A549 treated with AZD2906 at 1 μM for 4 hours (cell line): ENCODE measurements at places on chromosomes 7 and 10. TPM values are rescaled to one million over a fixed set of nuclear protein-coding genes. Genes with fewer than 3 reads are reported as not detected.

Gene HSPA12A
- 8.0 to 9.8 TPM (median 8.7 TPM) in 5 replicates for total RNA-seq

Gene ABCA13
- 0.03 to 0.07 TPM (median 0.06 TPM) in 5 replicates for total RNA-seq

Gene ENKUR
- total RNA-seq, result 0.19 to 0.65 TPM (median 0.33 TPM) in 5 replicates

Gene POLR2J2
- total RNA-seq, result 0.23 to 0.46 TPM (median 0.26 TPM) in 5 replicates

Gene NSMCE4A
- 54.3 to 59.5 TPM (median 57.4 TPM) in 5 replicates for total RNA-seq

Gene CFAP58
- 0.08 to 0.14 TPM (median 0.10 TPM) in 5 replicates for total RNA-seq

Gene ANKRD26
- 1.9 to 3.2 TPM (median 2.3 TPM) in 5 replicates for total RNA-seq

Gene FBXL13
- 0.18 to 0.53 TPM (median 0.40 TPM) in 5 replicates for total RNA-seq

Gene HACD1
- total RNA-seq, result 32.5 to 57.4 TPM (median 57.0 TPM) in 5 replicates

Gene LFNG
- total RNA-seq, result 10.4 to 18.7 TPM (median 18.2 TPM) in 5 replicates

Gene NYAP1
- total RNA-seq, result 4.1 to 7.9 TPM (median 6.7 TPM) in 5 replicates

Gene SPDYE11
- not detected in 5 replicates for total RNA-seq

Gene FAM25G
- total RNA-seq, result 0.73 to 1.2 TPM (median 0.90 TPM) in 4 of 5 replicates, not detected in the other

Gene LOXL4
- 1.4 to 1.6 TPM (median 1.5 TPM) in 5 replicates for total RNA-seq

Gene PLAU
- total RNA-seq, result 105 to 142 TPM (median 116 TPM) in 5 replicates

Gene GPC2
- 0.34 to 1.1 TPM (median 0.66 TPM) in 5 replicates for total RNA-seq

Gene FLNC
- 3.0 to 4.3 TPM (median 3.9 TPM) in 5 replicates for total RNA-seq

Gene GIMAP1
- not detected in 5 replicates for total RNA-seq

Gene TMEM26
- 0.05 to 0.10 TPM (median 0.06 TPM) in 5 replicates for total RNA-seq

Gene PDZD7
- total RNA-seq, result 0.64 to 1.5 TPM (median 1.1 TPM) in 5 replicates

Gene CALML5
- total RNA-seq, result not detected in 5 replicates

Gene HILPDA
- 20.8 to 25.2 TPM (median 23.0 TPM) in 5 replicates for total RNA-seq

Gene ACSM6
- total RNA-seq, result not detected in 5 replicates

Gene CCDC172
- total RNA-seq, result not detected in 5 replicates

Gene SP8
- total RNA-seq, result not detected in 5 replicates

Gene PRLHR
- total RNA-seq, result not detected in 5 replicates

Gene LAMB4
- 0.06 to 0.39 TPM (median 0.17 TPM) in 5 replicates for total RNA-seq

Gene PCDH15
- total RNA-seq, result not detected in 5 replicates

Gene C10orf71
- total RNA-seq, result not detected in 5 replicates

Gene WNT16
- 2.0 to 3.2 TPM (median 2.6 TPM) in 5 replicates for total RNA-seq
